Mesangial cell (primary cell): ENCODE measurements at places on chromosomes 2 and 18. TPM values are rescaled to one million over a fixed set of nuclear protein-coding genes. Genes with fewer than 3 reads are reported as not detected.

The DSEL gene
- 12.5 and 13.2 TPM in 2 replicates for total RNA-seq

The CTNNA2 gene
- 0.51 TPM in 1 of 2 replicates, not detected in the other for total RNA-seq

The SERPINB5 gene
- 0.13 TPM in 1 of 2 replicates, not detected in the other for total RNA-seq

The GPBAR1 gene
- total RNA-seq, result 0.13 and 0.16 TPM in 2 replicates

The COPS9 gene
- total RNA-seq, result 183 and 215 TPM in 2 replicates

The CDKL4 gene
- total RNA-seq, result 0.25 TPM in 1 of 2 replicates, not detected in the other

The GPR45 gene
- 0.16 and 0.25 TPM in 2 replicates for total RNA-seq

The DES gene
- 0.98 and 30.6 TPM in 2 replicates for total RNA-seq

The MXD1 gene
- 1.3 and 3.4 TPM in 2 replicates for total RNA-seq

The GKN2 gene
- total RNA-seq, result not detected in 2 replicates

The ESPNL gene
- total RNA-seq, result 1.3 and 2.2 TPM in 2 replicates

The GREB1 gene
- total RNA-seq, result under 0.01 and 0.51 TPM in 2 replicates

The ACOXL gene
- total RNA-seq, result not detected in 2 replicates
